Activated naive CD4-positive, alpha-beta T cell (primary cell): ENCODE measurements at places on chromosomes 11 and 22.

GRCh38 chr11:28461846-28462245 is 353.7 kb downstream of the METTL15 start:
- DNase-seq = no peak

- no peak for DNase-seq
Measured at GRCh38 chr11:67178878-67179277, 59.8 kb downstream of the KDM2A start.

- no peak for DNase-seq
Measured at GRCh38 chr11:86916330-86916729, 38.9 kb downstream of the FZD4 start.

DNA sequence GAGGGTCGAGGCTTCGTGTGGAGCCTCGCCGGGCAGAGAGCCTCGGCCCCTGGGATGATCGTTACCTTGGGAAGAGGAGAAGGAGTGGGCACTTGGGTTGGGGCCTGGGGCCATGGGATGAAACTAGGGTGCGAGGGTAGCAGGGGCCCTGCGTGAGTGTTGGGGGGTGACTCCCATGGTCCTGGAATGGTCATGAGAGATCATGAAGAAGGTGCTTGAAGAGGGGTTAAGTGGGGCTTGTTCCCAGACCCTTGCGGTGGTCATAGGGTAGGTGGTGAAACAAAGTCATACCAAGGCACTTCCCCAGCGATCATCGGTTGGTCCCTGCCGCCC is 284 bp downstream of the CCS start:
- no peak for DNase-seq

DNA sequence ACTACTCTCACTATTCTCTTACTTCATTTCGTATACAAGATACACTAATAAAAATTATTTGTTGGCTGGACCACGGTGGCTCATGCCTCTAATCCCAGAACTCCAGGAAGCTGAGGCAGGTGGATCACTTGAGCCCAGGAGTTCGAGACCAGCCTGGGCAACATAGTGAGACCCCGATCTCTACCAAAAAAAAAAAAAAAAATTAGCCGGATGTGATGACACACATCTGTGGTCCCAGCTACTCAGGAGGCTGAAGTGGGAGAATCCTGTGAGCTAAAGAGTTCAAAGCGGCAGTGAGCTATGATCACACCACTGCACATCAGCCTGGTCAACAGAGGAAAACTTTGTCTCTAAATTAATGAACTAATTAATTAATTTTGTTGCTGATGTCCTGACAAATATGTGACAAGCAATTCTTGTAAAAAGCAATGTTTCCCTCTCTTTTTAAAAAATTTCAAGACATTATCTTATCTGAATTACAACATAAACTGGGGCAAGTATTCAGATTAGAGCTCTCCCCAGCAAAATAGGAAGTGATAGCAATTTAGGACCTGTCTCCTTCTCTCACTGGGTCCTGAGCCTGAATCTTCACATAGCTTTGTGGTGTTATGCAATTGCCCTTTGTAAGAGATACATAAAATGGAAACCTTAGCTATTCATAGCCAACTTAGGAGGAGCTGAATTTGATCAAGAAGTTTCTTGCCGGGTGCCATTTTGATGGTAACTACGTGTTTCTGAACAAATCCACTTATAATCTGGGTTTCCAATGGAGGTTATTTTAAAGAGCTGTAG is 17.6 kb upstream of the TMA7B start:
- DNase-seq = no peak

GRCh38 chr11:2558861-2559526 is 114.2 kb downstream of the KCNQ1 start:
- no peak for DNase-seq

DNA sequence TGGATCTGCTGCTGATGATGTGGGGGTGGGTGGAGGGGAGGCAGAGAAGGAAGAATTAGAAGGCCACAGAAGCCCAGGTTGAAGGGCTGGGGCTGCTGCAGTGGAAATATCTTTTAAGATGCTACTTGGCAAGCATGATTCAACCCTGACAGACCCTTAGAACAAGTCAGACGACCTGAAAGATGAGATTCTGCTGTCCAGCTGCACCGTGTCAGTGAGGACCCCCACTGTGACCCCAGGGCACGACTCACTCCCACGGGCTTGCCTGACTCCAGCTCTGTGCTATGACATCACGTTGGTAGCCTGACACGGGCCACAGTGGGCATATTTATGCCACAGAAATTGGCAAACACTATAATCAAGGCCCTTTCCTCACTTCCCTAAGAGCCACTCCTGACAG is 36.0 kb downstream of the LRFN4 start:
- no peak for DNase-seq

- DNase-seq = no peak
Measured at GRCh38 chr22:39928536-39929520, 27.9 kb downstream of the GRAP2 start.

DNA sequence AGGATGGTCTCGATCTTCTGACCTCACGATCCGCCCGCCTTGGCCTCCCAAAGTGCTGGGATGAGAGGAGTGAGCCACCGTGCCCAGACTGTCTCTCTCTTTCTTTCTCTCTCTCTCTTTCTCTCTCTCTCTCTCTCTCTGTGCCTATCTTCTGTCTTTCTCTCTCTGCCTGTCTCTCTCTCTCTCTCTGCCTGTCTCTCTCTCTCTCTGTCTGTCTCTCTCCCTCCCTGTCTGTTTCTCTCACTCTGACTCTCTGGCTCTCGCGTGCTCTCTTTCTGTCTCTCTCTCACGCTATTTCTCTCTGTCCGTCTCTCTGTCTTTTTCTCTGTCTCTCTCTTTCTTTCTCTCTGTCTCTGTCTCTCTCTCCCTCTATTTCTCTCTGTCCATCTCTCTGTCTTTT is 3911.2 kb upstream of the OR11H1 start:
- DNase-seq = no peak

GRCh38 chr11:129249923-129250322 is 57.8 kb upstream of the ARHGAP32 start:
- DNase-seq = no peak
